ENCODE measurements at places on chromosomes 12 and 14.

GRCh38 chr14:74402401-74403251 lies 23.4 kb downstream of the SYNDIG1L start:
- DNase-seq: no peak

- DNase-seq: no peak
Measured at GRCh38 chr12:39383114-39383513, 59.8 kb downstream of the KIF21A start.

DNA sequence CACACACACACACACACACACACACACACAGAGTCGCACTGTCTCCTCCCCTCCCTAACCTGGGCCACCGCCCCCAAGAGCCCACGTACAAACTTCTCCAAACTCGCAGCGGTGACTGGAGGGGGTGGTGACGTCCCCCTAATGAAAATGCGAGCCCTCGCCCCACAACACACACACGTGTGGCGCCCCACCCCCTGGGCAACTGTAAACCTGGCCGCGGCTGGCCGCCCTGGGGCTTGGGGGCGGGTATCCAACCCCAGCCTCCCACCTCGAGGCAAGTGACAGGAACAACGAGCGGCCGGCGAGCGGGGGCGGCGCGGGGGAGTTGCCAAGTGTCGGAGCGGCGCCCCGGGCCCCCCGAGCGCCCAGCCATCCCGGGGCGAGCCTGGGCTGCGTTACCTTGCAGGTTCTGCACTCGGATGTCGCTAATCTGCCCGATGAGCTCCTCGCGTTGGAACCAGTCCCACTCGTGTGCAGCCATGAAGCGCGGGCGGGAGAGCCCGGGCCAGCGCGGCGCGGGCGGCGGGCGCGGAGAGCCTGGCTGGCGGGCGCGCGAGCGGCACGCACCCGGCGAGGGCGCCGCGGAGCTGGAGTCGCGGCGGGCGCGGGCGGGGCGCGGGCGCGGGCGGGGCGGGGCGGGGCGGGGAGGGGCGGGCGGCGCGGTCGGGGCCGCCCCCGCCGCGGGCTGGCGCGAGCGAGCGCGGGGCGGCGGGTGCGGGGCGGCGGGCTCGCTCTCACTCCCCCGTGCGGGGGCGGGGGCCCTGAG lies at the start of gene CLMN:
Gene CLMN (minus strand): TSS at position 597 of the 766 bp plus-strand sequence. CDS start 116 bp downstream, at position 481.
- DNase-seq: peak; percentile 40

GRCh38 chr12:22803725-22804124 lies 178.8 kb downstream of the ETNK1 start:
- no peak for DNase-seq

- no peak for DNase-seq
Measured at GRCh38 chr12:51871126-51871525, 16.8 kb upstream of the ANKRD33 start.

DNA sequence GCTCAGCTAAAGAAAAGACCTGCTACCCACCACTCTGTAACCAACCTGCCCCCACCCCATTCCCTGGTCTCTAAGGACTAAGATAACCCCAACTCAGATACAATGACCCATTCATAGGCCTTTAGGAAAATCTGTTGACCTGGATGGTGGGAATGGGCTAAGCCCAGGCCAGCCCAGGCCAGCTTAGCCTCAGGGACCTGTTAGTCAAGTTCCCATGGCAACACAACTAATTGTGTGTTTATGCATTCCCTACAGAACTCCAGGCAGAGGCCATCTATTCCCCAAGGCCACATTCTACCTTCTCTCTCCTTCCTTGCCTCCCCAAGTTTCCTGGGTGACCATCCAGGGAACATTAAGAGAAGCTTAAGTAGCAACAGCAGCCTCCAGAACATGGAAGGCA lies 16.1 kb upstream of the KRT8 start:
- no peak for DNase-seq

GRCh38 chr14:54804538-54805041 lies 98.0 kb downstream of the GCH1 start:
- no peak for DNase-seq

- no peak for DNase-seq
Measured at GRCh38 chr12:8628731-8629130, 16.1 kb upstream of the AICDA start.
